Bone marrow (tissue), 2 donors: ENCODE measurements at places on chromosomes 5 and 9.

- no peak for DNase-seq
Observed at GRCh38 chr5:180117000-180117725, 45.6 kb upstream of the RNF130 start.

DNA sequence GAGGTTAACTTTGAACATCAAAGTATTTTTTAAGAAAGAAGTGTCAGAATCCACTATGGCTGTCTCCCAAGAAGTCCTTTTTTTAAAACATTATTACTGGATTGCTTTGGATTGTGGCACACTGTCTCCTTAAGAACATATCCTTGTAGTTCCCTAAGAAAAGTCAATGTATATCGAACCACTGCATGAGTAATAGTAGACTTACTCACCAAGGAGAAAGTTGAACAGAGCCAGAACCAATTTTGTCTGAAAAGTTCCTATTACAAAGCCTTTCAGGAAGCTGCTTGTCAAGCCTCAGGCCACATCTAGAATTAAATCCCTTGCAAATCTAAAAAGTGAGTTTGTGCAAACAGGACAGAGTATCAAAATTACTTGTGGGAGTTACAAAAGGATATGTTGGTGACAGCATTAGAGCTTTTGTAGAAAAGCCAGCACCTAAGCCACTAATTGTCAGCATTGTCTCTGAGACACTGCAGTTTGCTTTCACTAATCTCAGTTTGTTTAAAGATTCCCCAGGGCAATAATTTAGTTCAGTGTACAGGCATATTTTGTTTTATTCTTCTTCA lies 195.4 kb downstream of the MPDZ start:
- no peak for DNase-seq

DNA sequence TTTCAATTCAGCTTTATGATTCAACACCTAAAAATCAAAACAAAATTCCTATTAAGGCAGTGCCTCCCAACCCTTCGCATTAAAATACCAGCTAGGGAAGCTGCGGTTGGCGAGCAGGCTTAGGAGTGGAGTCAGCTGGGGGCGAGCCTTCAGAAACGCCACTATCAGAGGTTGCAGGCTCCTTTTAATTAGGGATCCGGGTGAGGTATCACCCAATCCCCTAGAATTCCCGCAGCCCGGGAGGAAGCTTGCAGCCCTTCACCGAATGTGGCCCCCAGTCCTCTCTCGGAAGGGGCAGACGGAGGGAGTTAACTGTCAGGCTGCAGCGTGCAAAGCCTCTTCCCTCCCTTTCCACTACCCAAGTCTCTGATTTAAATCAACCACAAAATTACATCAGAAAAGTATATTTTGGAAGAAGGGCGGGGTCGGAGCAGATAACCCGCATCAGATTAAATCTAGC lies 1.7 kb downstream of the STC2 start:
- no peak for DNase-seq

DNA sequence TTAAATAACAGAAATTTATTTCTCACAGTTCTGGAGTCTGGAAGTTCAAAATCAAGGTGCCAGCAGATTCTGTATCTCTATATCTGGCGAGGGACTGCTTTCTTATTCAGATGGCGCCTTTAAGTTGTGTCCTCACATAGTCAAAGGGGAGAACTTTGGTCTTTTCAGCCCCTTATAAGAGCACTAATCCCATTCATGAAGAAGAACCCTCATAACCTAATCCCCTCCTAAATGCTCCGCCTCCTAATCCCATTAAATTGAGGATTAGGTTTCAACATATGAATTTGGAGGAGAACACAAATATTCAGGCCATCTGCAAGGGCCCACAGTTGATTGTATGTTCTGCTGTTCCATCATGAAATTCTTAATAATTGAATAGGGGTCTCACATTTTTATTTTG lies 10.8 kb upstream of the CCDC152 start:
- no peak for DNase-seq

DNA sequence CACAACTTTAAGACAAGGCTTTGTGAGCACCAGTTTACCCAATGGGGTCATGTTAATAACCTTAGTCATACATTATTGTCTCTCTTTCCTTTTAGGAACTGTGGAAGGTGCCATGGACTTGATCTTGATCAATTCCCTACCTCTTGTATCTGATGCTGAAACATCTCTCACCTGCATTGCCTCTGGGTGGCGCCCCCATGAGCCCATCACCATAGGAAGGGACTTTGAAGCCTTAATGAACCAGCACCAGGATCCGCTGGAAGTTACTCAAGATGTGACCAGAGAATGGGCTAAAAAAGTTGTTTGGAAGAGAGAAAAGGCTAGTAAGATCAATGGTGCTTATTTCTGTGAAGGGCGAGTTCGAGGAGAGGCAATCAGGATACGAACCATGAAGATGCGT lies 48.7 kb downstream of the TEK start:
- DNase-seq, result no peak

DNA sequence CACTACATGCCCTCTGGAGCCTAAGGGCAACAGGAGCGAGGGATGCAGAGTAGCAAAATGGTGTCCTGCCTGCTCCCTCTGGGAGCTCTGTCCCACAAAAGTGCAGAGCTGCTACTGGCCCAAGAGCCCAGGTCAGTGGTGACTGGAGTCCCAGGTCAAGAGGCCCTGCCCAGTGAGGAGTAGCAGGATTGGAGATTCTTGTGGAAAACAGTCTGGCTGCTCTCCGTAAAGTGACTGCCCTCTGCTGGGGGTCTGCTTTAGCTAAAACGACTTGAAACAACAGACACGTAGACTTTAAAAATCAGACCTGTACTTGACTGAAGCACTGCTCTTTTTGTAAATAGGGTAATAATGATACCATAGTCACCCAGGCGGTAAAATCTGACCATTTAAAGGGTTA lies 917.0 kb downstream of the MAT2B start:
- DNase-seq, result no peak
